NCI-H82 (cell line): ENCODE measurements at places on chromosomes 2 and 18.

DNA sequence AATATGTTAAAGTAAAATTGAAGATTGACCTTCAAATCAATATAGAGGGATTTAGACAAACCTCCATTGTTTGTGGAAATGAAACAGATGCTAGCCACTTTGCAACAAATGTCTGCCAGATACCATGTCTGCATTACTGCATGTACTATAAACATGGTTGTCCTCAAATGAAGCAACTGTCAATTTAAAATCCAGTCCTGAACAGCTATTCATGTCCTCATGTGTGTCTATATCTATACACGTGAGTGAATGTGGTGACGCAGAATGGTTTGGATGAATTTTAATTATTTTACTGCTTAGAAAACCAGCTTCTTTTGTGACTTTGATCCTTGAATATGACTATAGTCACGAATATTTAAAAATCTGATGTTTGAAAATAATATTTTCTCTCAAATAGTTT lies 71.5 kb downstream of the NYAP2 start:
- DNase-seq: no peak

GRCh38 chr2:80461505-80462197 lies 157.1 kb upstream of the LRRTM1 start:
- no peak for DNase-seq

GRCh38 chr2:177143444-177143843 lies 69.2 kb upstream of the HNRNPA3 start:
- DNase-seq: peak; percentile 58

DNA sequence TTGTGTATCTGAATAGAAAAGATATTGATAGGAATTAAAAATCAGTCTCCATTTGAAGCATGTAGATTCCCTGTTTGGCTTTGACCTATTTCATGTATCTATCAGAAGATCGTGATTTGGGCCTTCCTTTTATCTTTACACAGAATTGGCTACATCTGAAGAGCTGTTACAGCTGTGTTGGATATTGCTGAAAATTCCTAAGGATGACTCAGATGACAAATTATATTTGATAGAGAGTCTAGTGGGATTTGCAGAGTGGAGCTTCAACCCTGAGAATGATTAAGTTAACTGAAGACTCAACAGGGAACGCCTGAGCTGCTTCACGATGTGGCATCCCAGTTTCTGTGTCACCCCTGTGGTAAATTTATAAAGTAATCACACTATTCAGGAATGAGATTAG lies 4.9 kb upstream of the COL3A1 start:
- DNase-seq: no peak

DNA sequence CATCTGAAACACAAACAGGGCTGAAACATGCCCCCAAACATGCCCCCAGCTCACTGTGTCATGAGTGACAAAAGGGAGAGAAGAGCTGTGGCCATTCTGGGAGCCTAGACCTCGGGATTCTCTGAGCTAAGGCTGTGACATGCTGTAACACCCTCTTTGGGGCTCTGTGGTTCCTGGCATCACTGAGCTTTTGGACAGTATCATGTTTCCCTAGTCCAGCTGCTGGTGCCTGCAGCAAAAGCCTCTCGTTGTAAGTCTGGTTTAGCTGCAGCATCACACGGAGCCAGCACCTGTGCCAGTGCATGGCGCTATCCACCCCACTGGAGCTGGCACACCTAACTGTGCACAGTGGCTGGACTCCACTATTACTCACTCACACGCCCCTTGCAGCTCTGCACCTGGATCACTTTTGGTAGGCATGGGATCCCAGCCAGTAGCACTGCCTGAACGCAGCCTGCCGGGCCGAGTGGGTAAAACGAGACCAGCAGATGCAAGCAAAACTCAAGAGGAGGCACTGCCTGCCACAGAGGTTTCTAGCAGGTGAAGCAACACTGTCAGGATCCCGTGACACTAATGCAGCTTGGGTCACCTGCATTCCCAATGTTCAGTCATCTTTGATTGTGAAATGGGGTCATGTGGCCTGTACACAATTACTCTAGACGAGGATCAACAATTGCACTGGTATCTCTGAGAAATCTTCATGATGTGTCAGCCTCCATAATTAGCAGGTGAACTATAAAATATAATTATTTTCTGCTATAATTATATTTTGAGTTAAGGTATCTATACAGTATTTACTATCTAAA lies 547.2 kb downstream of the ZNF804A start:
- DNase-seq: no peak

DNA sequence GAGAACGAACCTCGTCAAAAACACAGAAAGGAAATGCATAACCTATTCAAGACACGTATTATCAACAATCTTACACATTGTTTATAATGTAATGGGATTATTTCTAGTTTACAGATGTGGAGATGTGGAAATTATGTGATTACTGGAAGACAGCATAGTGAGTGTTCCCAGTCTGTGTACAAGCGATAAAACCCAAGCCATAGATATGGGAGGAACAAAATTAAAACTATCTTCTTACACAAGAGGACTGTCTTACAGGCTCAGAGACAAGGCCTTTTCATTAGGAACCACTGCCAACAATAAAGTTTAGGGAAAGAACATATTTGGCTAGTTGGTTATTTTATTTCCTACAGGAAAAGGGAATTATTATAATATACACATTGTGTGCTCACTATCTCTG lies 20.3 kb downstream of the COBLL1 start:
- no peak for DNase-seq

DNA sequence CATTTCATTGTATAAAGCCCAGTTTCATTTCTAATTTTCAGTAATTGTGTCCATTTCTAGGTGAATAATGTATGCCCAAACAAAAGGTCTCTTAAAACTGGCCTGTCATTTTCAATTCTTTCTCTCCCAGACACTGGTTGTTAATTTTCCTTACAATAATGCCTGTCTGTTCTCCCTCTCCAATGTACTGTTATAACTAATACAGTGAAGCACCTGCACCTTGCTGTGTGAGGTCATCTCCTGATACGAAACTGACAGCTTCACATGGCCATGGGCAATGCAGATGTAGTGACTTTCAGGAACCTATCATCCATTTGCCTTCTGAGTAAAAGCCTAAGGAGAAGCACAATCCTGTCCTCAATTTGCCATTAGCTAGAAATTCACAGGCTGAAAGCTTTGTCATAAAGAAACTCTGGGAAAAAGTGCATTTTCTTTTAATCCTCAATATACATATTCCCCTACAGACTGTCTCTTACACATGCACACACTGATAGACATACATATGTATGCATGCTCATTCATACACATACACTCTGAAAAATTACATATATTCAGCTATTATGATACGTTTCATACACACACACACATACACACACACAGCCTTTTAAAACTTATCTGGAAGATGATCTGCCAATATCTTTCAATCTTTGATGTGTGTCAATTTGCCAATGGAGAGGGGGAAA lies 1030.3 kb downstream of the TDRD15 start:
- no peak for DNase-seq

DNA sequence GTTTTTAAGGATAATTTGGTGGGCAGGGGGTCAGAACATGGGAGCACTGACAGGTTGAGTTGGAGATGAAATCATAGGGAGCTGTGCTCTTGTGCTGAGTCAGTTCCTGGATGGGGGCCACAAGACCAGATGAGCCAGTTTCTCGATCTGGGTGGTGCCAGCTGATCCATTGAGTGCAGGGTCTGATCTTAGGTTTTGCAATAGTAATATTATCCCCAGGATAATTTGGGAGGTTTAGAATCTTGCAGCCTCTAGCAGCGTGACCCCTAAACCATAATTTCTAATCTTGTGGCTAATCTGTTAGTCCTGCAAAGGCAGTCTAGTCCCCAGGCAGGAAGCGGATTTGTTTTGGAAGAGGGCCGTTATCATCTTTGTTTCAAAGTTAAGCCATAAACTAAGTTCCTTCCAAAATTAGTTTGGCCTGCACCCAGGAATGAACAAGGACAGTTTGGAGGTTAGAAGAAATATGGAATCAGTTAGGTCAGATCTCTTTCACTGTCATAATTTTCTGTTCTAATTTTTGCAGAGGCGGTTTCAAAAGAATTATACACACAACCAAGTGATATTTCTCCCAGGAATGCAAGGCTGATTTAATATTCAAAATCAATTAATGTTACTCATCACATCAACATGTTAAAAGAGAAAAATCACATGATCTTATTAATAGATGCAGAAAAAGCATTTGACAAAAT lies 23.0 kb downstream of the DBI start:
- DNase-seq: peak; percentile 35

DNA sequence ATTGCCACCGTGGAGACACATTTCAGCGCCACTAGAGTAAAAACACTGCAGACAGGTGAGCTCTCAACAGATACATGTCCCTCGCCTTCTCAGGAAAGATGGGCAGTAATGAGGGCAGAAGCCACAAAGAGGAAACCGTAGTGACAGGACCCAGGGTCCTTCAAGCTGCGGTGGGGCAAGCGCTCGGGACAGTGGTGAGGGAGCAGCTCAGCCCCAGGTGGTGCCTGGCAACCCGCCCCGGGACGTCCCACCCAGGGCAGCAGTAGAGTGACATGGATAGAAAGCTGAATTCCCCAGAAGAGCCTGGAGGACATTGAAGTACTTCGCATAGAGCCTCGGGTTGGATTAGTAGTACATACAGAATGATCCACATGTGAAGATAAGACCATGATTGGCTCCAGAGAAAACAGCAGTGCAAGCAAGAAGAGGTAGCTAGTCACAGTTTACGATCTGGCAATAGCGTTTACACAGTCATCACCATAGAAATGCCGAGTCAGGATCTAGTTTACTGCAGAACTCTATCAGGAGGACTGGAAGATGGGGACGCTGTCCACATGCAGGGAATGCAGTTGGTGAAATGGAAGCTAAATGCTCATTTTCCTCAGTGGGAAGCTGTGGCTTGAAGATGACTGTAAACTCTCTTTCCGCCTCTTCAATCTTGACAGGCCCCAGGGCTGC lies 37.4 kb upstream of the ALPP start:
- DNase-seq: no peak

DNA sequence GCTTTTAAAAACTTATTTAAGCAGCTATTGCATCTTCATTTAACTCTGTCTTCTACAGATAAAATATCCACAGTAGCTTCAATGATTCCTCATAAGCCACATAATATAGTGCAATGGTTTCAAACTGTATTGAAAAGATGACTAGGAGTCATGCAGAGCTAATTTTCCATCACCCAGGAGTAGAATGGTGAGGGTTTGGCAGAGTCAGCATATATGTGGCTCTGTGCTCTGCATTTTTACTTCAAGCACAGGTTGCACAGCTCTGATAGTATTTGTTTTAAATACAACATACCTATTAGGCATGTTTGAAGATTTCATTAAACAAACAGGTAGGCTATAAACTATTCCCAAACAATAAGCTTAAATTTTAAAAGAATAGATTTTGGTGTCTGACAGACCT lies 731.9 kb upstream of the VRK2 start:
- no peak for DNase-seq

DNA sequence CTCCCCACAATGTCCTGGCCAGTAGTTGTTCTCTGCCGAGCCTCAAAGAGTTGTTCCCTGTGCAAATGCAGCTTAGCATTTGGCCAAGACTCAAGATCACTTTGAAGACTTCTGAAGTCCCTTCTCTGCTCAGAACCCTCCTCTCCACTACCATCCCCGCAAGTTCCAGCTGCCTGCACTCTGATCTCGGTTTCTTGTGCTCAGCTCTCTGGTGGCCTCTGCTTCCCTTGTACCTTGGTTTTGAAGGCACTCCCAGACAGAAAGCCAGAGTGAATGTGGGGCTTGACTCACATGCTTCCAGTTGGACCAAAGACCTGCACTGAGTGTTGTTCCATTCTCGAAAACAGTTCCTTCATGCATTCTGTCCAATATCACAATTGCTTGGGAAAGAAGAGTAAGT lies 28.6 kb downstream of the CRACDL start:
- DNase-seq: no peak

DNA sequence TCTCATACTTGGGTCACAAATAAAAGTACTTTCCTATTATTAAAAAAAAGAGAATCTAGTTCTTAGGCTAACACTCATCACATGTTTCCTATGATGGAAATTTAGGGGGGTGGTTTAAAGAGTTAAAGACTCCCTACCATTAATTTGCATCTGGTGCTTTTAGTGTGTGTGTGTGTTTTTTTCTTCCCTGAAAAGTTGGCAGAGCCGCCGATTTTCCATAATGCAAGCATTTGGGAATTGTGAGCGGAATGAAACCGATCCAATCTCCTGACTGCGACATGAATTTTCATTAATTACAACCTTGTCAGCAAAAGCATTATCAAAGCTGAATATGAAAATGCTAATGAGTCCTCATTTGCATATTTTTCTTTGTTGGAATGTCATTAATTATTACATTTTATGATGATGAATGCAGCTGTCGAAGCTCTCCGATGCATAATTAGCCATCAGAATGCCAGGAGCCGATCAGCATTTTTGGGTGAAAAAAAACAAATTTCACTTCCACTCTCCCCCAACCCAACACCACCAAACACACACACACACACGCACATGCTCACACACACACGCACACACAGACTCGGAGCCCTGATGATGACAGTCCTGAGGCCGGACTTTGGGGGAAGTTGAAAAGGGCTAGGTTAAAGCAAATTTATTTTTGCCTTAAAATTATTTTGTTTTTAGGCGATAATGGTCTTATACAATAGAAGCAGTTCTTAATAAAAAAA lies 165.4 kb downstream of the TCF4 start:
- DNase-seq: peak; percentile 26

DNA sequence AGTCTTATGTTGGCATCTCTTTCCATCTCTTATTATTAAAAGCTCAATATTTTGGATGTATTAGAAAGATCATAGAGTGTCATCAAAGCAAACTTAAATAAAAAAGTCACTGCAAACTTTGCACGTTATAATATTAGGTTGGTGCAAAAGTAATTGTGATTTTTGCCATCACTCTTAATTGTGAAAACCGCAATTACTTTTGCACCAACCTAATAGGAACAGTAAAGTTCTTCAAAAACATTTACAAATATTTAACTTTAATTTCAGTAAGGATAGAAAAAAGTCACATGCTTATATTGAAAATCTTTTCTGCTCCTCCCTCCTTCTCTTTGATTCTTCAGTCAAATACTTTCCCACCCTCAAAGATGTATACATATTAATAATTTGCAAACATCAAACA lies 51.5 kb downstream of the ZNF521 start:
- no peak for DNase-seq

DNA sequence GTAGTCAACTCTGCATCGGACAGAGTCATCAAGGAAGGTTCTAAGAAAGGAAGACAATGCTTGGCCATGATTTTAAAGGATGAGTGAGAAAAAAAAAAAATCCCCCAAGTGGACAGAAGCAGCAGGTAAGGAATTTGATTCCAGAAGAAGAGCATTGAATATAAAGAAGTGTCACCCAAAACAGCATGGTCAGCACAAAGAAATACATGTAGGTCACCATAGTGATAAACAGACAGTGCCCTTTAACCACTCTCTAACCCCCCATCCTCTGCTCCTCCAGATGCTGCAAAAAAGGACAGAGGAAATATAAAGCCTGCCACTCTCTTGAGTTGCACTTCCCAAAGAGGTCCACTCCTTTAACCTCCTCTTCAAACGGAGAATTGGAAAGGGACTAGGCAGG lies 23.4 kb downstream of the FEZ2 start:
- no peak for DNase-seq
